ENCODE measurements at places on chromosomes 3 and 15. TPM values are rescaled to one million over a fixed set of nuclear protein-coding genes. Genes with fewer than 3 reads are reported as not detected.

The DUOXA2 gene
- not detected for total RNA-seq

The ADAMTS7 gene
- total RNA-seq = 0.08 TPM

The CCR4 gene
- not detected for total RNA-seq

The IQCF5 gene
- not detected for total RNA-seq

The C2CD4A gene
- total RNA-seq = not detected

The CLDN18 gene
- total RNA-seq = not detected

DNA sequence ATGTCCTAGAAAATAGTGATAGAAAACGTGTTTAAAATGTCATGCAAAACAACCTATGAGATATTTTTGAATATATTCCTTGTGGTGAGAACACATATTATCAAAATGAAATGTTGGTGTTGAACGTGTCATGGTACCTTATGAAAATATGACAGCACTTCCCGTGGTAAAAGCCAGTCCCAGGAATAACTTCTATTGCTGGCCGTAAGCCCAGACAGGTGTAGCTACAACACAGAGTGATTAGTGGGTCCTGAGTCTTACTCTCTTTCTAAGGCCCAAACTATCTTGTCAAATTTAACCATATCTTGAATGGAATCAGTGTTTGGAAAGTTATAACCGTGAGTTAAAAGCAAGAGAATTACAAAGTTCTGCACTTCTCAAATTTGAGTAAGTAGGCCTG, 24.1 kb downstream of the RARB start:
- no peak for DNase-seq

GRCh38 chr3:37708789-37709188, 152.9 kb upstream of the CTDSPL start:
- DNase-seq = no peak

- no peak for DNase-seq
These were observed 4.4 kb upstream of the ZNF589 start for GRCh38 chr3:48236531-48236930.

- DNase-seq = peak; percentile 94
These were observed 54.8 kb upstream of the SPESP1 start for GRCh38 chr15:68875377-68876116.

GRCh38 chr3:41159588-41160189, 39.6 kb upstream of the CTNNB1 start:
- DNase-seq = no peak

DNA sequence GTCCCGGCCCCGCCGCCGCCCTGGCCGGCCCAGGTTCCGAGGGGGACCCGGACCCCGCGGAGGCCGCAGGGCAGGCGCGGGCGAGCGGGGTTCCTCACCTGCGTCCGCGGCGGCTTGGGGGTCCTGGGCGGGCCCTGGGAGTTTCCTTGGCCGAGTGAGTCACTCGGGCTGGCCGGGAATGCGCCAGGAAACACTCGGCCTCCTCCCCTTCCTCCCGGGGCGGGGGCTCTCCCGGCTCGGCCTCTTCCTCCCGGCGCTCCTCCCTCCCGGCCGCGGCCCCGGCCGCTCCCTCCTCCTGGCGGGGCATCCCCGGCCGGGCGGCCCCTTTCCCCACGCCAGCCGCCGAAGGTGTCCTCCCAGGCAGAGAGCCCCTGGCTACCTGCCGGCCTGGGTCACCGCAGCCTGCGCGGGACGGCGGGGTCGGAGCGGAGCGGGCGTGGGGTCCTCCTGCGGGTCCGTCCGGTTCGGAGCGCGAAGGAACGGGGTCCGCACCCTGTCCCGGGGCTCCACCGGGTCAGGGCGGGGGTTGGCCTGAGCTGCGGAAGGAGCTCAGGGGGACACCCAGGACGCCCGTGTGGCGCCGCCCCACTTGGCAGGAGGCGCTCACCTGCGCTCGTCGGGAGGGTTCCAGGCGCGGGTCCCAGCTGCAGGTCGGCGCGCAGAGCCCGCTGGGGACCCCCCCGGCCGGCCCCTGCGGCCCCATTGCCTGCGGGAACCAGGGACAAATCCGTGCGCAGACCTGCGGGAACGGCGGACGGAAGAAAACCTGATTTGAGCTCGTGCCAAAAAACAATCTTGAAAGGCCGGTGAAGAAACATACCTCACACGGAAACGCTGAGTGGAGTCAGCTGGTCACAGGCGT, at the start of gene CYFIP1:
CYFIP1 (minus strand) TSS at position 180 of the 862 bp plus-strand sequence. CDS start 33,083 bp downstream, outside the sequence.
- DNase-seq = no peak

DNA sequence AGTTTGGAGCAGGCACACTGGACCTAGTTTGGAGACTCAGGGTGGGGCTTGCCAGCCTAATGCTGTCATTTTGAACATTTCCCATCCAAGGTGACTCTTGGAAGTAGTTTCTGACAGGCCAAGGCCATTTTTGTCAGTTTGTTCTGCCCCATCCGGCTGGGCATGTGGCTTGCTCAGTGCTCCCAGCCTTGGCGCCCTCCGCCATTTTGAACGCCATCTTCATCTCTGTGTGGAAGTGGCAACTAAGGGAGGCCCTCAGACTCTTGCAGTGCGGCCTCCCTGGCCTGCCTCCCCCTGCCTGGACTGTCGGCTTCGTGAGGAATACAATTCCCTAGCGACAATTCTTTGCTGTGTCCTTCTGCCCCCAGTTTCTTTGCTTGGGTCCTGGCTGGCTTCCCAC, 150.6 kb upstream of the RGMA start:
- DNase-seq = no peak

GRCh38 chr15:52028431-52029093, 9.5 kb downstream of the MAPK6 start:
- no peak for DNase-seq

DNA sequence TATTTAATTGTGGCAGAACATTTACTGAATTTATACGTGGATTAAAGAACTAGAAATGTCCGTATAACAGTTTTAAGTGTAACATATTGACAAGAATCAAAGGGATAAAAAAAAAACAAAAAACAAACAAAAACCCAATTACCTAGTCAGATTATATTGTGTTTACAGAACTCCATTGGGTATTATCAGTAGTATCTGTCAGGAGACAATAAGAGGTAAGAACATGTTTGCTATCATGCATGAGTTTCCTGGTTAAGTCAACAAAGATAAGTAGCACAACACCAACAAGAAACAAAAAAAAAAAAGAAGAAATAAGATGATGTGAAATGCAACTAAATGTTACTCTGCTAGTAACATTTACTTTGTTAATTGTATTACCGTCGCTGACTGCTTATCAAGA, 570.6 kb downstream of the ZBBX start:
- DNase-seq = no peak
